ENCODE measurements at places on chromosomes 7 and 10.
A peak's percentile ranks its signal among the peaks of the same experiment; 100 is the strongest.

- DNase-seq: peak; percentile 76
Observed at GRCh38 chr7:155644971-155645509, 579 bp downstream of the RBM33 start.

- DNase-seq: no peak
Observed at GRCh38 chr10:66990143-66990830, 64.5 kb downstream of the LRRTM3 start.

DNA sequence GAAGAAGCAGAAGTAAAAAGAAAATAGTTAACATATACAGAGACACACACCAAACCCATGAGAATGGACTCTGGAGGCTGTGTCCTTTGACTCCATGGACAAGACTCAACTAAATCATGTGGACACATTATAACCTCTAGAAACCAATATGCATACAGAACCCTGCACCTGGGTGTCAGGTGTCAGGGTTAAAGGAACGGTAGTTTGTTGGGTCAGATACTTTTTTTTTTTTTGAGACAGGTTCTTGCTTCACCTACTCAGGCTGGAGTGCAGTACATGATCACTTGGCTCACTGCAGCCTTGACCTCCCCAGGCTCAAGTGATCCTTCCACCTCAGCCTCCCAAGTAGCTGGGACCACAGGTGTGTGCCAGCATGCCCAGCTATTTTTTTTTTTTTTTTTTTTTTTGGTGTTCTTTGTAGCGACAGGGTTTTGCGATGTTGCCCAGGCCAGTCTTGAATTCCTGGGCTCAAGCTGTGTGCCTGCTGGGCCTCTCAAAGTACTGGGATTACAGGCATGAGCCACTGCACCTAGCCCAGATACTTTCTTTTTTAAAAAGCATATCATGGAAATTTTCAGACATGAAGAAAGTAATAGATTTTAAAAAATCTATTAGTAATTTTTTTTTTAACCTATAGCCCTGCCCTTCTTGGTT, 31.3 kb downstream of the GALNT11 start:
- DNase-seq: no peak

- DNase-seq: no peak
Observed at GRCh38 chr7:149790146-149790548, 16.8 kb upstream of the ZNF467 start.

DNA sequence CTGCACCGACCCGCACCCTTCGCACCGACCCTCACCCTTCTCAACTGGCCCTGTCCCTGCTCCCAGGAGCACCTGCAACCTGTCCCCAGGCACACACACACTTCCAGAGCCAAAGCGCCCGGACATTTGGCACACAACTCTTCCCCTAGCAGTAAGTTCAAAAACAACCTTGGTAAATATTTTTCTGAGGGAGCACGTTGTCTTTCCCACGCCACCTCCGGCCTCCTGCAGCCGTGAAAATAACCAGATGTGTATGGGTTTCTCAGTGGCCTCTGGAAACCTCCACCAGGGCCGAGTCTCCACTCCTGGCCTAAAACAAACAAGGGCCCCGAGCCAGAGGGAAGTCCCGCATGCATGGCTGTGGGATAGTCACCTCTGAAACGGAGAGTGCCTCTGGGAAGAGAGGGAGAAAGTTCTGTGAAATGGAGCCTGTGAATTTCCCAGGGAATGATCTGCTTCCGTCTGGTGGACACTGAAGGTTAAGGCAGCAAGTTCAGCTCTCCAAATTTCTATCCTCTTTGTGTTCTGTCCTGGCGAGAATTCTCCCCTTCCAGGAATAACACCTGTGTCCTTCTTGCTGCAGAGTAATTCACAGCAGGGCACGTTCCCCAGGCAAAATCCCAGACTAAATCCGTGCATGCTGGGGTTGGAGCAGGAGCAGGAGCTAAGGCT, 15.8 kb downstream of the PODXL start:
- DNase-seq: no peak

All from NB4 (cell line).